ENCODE measurements at places on chromosomes 1 and 21.

- DNase-seq: peak; percentile 71
Observed at GRCh38 chr1:9180111-9180819, 51.4 kb upstream of the GPR157 start.

DNA sequence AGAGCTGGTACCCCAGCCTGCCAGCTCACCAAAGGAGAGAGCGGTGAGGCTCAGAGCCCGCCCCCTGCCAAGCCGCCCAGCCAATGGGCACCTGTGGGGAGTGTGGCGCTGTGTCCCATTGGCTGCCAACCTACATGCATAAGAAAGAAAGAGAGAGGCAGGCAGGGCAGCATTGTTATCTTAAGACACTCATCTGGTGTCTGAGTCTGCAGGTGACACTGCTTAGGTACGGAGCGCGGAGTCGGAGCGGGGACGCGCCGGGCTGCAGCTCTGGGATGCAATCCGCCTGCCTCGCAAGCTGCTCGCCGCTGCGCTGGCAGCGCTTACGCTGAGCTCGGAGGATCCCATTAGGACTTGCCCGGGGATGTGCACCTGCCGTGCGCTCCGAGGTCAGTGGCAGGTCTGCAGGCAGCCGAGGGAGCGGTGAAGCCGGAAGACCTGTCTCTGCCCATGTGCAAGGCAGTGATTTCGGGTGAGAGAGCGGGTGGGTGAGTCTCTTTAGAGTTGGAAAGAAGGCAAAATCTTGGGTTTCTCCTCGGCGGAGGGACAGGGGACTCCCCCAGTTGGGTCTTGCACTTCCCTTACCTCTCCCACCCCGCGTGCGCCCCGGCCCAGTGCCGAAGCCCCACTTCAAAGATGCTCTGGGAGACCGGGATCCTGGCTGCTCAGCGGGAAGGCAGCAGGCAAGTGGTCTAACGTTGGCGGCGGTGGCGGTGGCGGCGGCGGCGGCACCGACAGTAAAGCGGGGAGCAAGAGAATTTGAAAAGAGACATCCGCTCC lies at the start of gene BRINP2:
BRINP2 (plus strand) TSS at position 203 of the 780 bp plus-strand sequence. CDS start 58,919 bp downstream, outside the sequence.
- no peak for DNase-seq

GRCh38 chr1:226763905-226764264 lies 24.8 kb upstream of the ITPKB start:
- no peak for DNase-seq

GRCh38 chr1:111968511-111968910 lies 21.0 kb downstream of the KCND3 start:
- no peak for DNase-seq

DNA sequence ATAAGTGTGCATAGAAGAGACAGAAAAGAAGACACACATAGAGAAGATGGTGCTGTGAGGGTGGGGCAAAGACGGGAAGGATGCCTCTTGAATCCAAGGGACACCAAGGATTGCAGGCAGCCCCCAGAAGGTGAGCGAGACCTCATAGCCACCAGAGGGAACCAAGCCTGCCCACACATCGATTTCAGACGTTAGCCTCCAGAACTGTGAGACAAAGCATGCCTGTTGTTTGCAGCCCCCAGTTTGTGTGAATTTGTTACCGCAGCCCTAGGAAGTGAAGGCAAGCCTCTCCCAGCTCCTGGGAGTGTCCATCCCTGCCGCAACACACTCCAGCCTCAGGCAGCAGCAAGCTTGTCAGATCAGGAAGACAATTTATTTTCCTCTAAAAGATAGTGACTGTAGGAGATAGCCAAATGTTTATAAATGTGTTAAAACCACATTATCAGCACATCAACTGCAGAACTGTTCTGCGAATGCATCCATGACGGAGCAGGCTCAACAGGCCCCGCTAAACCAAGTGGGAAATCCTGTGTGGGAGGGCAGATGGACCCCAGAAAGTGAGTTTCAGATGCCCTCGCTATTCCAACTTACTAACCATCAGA lies 543.3 kb downstream of the MATN1 start:
- no peak for DNase-seq

- peak; percentile 12 for DNase-seq
Observed at GRCh38 chr1:41918450-41919043, at the start of gene HIVEP3. Gene HIVEP3 (minus strand): TSS chr1:41918922.

DNA sequence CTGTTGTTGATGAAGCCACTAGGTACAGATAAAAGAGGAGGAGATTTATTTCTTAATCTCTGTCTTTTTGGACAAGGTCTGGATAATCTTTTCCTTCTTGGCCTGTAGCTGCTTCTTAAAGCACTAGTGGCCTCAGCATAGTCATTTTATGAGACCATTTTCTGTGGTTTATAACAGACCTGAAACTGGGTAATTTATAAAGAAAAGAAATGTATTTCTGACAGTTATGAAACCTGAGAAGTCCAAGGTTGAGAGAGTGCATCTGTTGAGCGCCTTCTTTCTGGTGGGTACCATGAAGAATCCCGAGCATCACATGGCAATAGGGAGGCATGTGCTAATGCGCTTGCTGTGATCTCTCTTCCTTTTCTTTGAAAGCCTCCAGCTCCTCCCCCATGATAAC lies 36.7 kb upstream of the PDC start:
- DNase-seq: no peak

GRCh38 chr1:53949023-53949990 lies 3.2 kb downstream of the LRRC42 start:
- no peak for DNase-seq

DNA sequence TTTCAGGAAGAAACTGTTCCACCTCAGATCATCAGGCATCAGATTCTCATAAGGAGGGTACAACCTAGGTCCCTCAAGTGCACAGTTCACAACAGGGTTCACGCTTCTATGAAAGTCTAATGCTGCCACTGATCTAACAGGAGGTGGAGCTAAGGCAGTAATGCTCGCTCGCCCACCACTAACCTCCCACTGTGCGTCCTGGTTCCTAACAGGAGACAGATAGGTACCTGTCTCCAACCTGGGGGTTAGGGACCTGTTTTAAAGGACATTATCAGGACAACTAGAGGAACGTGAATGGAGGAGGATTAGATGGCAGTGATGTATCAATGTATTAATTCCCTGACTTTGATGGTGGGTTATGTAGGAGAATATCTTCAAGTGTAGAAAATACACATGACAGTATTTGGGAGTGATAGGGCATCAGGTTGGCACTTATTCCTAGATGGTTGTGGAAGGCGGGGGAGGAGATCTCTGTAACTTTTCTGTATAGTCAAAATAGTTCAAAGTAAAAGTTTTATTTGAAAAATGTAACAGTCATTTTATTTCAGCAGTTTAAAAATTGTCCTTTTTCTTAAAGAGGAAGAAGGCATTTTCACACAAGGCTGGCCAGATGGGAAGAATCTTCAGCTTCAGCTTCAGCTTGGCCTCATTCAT lies 43.9 kb downstream of the DEGS1 start:
- no peak for DNase-seq

- DNase-seq: peak; percentile 85
Observed at GRCh38 chr21:29196670-29197191, 66.3 kb downstream of the MAP3K7CL start.

DNA sequence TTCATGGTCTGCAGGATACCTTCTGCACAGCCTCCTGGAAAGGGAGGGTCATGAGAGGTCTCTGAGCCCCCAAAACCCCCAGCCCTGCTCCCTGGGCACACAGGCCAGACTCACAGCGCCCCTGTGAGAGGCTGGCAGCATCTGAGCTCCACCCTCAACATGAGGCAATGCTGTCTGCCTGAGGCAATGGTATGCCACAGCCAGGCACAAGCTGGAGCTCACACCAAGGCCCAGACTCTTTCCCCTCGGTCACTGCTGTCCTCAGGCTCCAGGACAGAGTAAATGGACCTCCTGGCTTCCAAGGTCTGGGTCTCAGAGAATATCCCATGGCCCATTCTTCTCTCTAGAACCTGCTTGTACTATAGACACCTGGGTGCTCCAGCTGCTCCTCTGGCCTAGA lies 17.2 kb downstream of the MEF2D start:
- DNase-seq: no peak

GRCh38 chr1:228446852-228447251 lies 30.2 kb upstream of the TRIM17 start:
- no peak for DNase-seq

DNA sequence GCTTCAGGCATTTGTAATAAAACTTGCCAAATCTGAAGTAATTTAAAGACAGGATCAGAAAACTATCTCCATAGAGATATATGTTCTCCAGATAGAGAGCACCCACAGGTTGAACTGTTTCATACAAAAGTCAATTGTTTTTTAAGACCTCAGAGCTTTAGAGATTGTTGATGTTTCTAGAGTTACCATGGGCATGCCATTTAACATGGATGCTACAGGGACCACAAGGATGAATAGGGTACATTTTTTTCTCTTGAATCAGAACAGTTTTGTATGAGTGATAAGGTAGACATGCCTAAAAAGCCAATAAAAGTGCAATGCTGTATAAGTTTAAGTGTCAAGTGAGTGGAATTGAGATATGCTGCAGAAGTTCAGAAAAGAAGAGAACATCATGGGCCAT lies 511.0 kb upstream of the CAMK1G start:
- no peak for DNase-seq

DNA sequence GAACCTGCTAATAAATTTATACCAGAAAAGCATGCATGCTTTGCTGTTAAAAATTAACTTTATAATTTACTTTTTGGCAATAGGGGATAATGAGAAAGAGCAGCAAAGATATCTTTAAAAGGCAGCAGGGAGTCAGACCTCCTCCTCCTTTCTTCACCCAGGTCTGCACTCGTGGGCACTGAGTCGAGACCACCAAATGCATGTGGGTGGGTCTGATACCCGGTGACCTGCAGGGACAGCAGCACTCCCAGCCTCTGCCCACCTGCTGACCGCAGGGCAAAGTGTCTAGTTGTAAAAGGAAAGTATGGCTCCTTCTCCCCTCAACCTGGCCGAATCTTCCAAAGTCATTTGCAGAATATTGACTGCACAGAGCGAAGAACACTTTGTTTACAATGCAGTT lies 43.7 kb upstream of the KIF26B start:
- DNase-seq: no peak

- no peak for DNase-seq
Observed at GRCh38 chr21:14092834-14093560, 117.8 kb downstream of the LIPI start.

DNA sequence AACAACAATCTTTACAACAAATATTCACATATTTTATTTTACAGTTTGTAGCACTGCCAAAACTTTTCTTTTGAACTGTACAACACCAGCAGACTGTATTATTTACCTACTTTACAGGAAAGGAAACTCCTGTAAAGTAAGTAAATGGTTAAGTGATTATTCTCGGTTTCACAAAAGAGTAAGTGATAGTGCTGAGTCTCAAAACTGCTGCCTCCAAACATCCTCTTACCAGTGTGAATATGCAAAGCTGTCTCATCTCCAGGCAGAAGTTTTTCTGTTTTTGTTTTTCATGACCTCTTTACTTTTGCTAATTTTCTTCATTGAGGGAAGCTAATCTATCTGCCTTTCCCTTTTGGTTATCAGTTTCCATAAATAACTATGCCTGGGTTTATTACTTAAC lies 286.7 kb downstream of the SRGAP2C start:
- no peak for DNase-seq

GRCh38 chr1:12485231-12486058 lies 132.6 kb downstream of the DHRS3 start:
- no peak for DNase-seq

- no peak for DNase-seq
Observed at GRCh38 chr1:58814251-58815068, 30.6 kb upstream of the JUN start.

GRCh38 chr1:227244339-227245118 lies 73.8 kb downstream of the CDC42BPA start:
- no peak for DNase-seq

DNA sequence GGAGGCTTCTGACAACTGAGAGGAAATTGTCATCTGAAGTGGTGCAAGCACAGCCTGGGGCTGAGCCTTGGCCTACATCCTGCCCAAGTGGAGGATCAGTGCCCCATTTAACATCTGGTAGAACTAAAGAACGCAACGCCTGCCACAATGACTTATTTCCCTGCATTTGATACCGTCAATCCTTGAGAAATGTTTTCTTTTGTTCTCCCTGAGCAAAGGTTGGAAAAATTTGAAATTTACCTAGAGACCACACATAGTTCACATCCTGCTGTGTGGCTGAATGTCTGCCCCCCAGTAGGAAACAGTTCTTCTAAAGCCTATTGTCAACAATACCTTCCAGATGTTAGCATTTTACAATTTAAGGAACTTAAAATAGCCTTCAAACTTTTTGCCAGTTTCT lies 5.6 kb upstream of the RGS4 start:
- no peak for DNase-seq

GRCh38 chr1:112322018-112322417 lies 74.0 kb upstream of the CTTNBP2NL start:
- DNase-seq: no peak

- no peak for DNase-seq
Observed at GRCh38 chr21:38459490-38459889, 38.8 kb downstream of the ERG start.

DNA sequence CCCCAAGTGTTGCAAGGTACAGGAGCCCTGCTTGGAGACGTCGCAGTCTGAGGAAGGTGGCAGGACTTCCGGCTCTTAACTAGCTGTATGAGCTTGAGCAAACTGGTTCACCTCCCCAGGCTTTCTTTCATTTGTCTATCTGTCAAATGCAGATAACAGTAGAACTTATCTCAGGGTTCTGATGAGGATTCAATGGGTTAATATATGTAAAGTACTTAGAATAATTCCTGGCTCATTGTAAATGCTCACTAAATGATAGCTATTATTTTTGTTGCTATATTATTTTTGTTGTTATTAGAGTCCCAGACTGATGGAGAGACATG lies 108.5 kb upstream of the IPO9 start:
- no peak for DNase-seq

GRCh38 chr1:239386453-239387303 lies at the start of gene CHRM3:
Gene CHRM3 (plus strand): TSS chr1:239386568. CDS start chr1:239907452, 520,884 bp downstream.
- DNase-seq: peak; percentile 24

DNA sequence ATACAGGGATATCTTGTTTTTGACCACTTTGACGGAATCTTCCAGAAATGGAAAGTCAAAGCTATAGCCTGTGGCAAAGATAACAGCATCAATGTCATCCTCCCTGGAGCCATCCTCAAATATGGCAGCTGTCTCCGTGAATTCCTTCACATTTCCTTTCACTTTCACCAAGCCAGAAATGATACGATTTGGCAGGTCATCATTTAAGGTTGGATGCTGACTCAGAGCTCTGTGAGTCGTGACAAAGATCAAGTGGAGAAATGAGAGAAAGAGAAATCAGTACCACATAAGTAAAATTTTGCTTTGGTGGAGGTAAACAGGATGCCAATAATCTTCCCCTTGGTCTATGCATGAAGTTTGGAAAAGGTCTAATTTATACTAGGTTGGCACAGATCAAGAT lies 23.9 kb downstream of the FMO5 start:
- DNase-seq: no peak

- peak; percentile 85 for DNase-seq
Observed at GRCh38 chr1:178501705-178502329, 5.1 kb upstream of the CLEC20A start.

- DNase-seq: no peak
Observed at GRCh38 chr1:3551711-3552110, 59.6 kb downstream of the MEGF6 start.

DNA sequence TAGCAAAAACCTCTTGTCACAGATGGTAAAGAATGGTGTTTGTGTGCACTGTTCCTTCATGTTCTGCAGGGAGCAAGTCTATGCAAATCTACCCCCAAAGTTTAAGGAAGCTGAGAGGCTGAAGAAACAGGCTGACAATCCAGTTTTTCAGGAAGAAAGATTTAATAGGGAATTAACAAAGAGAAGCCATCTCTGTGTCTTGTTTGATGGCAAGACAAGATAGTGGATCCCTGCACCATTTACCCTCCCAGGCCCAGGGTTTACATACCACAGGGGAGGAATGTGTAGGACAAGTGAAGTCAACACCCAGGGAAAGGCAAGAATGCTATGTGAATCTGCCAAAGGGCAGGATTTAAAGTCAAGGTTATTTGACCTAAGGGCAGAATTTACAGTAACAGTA lies 48.1 kb upstream of the FNBP1L start:
- peak; percentile 17 for DNase-seq
